ENCODE measurements at places on chromosomes 1 and 21. TPM values are rescaled to one million over a fixed set of nuclear protein-coding genes. Genes with fewer than 3 reads are reported as not detected.

DNA sequence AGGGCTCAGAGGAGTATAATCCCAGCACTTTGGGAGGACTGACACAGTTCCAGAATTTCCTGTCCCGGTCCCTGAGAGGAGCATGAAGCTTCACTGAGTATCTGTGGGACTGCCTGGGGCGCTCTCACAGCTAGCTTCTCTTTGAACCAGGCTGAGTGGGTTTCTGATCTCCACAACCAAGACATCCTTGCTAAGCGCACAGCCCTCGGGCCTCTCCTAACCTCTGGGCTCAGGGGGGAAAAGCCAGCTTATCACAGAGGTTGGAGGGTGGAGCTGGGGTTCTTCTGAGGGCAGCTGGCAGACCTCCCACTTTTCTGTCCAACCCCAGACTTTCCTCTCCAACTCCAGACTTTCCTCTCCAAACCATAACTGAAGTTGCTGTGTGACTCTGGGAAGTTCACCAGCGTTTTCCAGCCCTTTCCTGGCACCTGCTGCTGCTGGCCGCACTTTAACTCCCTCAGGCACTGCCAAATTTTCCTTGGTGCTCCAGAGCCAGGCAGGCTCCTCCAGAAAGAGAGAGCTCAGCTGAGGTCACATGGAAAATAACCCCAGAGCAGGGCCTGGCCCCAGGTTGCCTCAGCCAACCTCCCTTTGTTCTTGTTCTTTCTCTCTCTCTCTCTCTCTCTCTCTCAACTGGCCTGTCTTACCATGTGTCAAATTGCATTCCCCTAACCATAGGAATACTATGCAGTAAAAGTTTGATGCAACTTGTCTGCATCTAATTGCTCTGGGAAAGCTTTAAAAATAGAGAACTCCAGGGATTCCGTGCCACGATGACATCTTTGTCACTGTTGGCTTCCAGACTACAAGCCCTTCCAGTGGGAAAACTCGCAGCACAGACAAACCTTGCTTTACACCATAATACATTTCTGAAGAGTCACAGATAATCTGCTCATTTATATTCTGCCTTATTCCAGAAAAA is 49.5 kb downstream of the OLFML2B start:
- DNase-seq: no peak

DNA sequence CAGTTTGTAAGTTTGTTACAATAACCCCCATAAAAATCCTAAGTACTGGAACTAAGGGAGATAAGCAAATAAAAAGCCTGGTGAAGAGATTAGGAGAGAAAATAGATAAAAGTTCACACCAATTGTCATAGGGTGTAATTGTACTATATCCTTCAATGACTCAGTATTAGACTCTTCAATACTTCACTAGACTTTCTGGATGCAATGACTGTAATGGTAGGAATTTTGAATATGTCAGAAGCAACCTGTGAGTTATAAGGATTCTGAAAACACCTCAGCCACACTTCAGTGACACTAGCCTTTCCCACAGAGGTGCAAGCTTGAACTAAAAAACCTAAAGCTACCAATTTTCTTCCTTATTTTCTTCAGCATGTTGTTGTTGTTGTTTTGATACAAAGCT is 147.9 kb downstream of the PTGER3 start:
- no peak for DNase-seq

- DNase-seq: no peak
Observed at GRCh38 chr1:113140176-113140575, 67.2 kb downstream of the LRIG2 start.

GRCh38 chr1:240927821-240928220 is 315.9 kb upstream of the GREM2 start:
- DNase-seq: no peak

DNA sequence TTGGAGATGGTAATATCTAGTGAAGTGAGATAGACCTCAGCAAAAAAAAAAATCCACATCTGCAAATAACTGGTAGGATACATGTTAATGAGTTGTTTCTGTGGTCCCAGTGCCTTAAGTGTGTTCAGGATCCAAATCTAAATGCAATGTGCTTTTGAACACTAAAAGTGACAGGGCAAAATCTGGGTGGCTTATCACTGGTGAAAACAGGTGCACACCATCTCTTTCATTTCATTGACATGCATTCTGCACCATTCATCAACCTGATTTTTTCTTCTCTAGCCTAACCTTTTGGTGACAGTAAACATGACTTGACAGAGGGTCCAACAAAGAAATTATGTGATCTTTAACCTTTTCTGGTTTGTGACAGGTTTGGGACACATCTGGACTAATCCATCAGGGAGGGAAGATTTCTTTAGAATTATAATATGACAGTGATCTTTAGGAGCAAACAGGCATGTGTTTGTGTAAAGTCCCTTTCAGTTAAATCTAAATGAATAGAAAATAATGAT is 201.6 kb upstream of the NEGR1 start:
- DNase-seq: no peak

DNA sequence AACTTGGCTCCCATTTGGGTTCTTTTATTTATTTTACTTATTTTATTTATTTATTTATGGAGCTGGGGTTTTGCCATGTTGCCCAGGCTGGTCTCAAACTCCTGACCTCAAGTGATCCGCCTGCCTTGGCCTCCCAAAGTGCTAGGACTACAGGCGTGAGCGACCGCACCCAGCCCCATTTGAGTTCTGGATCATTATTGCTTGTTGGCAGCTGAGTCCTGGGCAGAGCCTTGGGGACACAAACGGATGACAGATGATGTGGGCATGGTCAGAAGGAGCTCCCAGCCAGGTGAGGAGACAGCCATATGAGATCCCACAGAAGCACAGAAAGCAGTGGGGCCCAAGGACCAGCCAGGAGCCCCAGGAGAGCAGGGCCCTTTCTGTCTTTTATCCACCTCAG is 254.0 kb downstream of the MATN1 start:
- no peak for DNase-seq

Gene XKR8
- total RNA-seq: 8.2 TPM

Gene RCSD1
- total RNA-seq: 1.8 TPM

Gene TLR5
- 7.9 TPM for total RNA-seq

Gene UTS2
- not detected for total RNA-seq

Data from uterus (tissue), 4 donors.